Glutamatergic neuron (in vitro differentiated cells): ENCODE measurements at places on chromosomes 2 and 18. TPM values are rescaled to one million over a fixed set of nuclear protein-coding genes. Genes with fewer than 3 reads are reported as not detected.

Gene IRS1
- 8.1 TPM for total RNA-seq

Gene NCKAP5
- total RNA-seq, result 0.20 TPM

Gene STPG4
- total RNA-seq, result 1.3 TPM

Gene EVA1A
- not detected for total RNA-seq

Gene UGT1A4
- total RNA-seq, result not detected

GRCh38 chr2:117057016-117057415, 757.5 kb upstream of the DDX18 start:
- DNase-seq, result no peak

- no peak for DNase-seq
Observed at GRCh38 chr2:105864262-105864661, 119.5 kb downstream of the NCK2 start.

GRCh38 chr2:74290466-74291217, 52.6 kb downstream of the SLC4A5 start:
- no peak for DNase-seq

GRCh38 chr2:133477616-133477990, 90.7 kb downstream of the NCKAP5 start:
- no peak for DNase-seq
